A172 (cell line): ENCODE measurements at places on chromosomes 7 and 10.

DNA sequence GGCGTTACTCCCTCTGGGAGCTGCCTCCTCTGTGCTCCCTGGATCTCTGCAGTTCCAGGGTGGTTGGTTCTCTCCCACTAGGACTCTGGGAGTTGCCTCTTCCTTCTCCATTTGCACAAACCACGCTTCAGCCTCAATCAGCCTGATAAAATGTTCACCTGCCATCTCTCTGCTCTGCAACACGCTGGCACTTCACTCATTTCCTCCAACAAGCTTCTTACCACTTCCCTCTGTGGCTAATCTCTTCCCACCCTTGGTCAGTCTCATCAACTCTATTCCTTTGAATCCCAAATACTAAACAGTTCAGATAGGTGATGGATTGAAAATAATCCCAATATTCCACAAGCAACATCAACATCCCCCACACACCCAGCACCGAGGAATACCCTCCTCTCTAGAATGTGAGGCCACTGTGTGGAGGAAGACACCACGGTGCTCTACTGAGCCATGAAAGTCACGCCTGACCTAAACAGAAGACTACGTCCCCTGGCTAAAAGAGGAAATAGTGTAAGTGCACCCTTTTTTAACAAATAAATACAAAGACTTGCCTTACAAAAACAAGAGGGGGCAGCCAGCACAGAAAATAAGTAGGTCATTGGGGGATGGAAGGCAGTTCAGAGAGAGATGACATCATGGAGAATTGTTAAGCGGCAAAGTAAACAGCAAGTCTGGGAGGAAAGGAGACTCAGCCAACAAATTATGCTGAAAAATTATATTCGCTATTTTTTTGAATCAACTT is 1.9 kb upstream of the FAM170B start:
- no peak for DNase-seq

DNA sequence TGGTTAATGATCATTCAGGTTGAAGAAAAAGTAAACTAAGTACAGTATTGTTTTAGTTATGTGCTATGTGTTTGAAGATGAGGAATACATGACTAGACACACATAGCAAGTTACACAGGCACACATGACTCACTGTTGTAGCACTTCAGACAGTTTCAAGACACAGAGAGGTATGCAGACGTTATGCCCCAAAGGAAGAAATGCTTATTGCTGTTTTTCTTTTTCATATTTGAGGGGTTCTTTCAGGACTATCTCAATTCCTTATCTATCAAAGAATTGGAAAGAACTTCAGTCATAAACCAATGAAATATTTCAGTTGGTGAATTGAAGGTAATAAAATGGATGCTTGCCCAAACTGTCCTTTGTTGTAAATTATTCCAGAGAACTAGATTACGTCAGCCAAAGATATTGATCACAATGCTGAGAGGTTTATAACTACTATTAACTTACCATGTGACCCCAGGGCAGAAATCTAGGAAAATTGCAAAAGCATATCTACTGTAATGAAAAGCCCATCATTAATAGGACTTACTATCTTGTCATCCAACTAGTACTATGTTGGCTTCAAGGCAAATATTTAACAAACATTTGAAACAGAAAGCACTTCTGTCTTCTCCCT is 61.2 kb upstream of the CAPZA2 start:
- DNase-seq = peak; percentile 34

DNA sequence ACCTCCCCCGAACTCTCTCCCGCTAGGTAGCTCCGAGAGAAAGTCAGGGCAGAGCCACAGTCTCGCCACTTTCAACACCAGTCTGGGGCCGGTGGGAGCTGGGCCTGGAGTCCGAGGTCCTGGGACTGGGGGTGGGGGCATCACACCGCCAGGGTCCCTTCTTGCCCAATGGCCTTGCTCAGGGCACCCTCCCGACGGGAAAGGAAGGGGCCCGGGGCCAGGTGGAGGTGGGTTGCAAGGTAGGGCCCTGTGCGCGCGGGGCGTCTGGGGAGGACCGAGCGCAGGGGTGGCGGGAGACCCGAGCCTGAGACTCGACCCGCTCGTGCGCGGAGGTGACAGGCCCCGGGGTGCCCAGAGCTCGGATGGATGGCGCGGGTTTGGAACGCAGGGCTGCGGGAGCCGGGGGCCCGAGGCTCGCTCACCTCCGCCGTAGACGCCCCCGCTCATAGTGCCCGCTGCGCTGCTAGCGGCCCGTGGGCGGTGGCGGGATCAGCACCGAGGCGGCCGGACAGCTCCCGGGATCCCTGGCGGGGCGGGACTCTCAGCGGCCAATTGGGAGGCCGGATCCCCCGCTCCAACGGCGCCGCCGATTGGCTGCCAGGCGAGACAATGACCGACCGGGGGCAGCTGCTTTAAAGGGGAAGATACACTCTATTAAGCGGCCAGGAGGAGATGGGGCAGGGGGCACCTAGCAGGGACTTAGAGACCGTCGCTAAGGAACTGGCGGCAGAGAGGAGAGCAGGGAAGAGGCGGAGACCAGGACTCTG is at the start of gene ACTL6B:
TSS of gene ACTL6B (minus strand) at position 541 of the 767 bp plus-strand sequence. CDS start at position 447, 94 bp downstream.
- peak; percentile 26 for DNase-seq

DNA sequence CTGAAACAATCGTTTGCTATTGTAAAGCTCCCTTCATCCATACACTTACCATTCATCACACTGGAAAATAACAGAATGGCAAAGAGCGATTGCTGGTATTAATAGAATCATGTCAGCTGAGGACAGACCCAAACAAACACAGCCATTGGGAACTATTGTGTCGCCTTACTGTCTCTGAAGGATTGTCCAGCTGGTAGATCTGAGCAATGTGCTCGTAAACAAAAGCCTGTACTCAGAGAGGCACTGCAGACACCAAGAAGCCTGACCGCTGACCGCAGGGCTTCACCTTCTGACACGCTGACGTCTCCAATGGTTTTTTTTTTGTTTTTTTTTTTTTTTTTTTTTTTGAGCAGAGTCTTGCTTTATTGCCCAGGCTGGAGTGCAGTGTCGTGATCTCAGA is 151.0 kb upstream of the FRMD4A start:
- peak; percentile 48 for DNase-seq

GRCh38 chr7:134737566-134738345 is 41.7 kb upstream of the CALD1 start:
- DNase-seq = peak; percentile 65

DNA sequence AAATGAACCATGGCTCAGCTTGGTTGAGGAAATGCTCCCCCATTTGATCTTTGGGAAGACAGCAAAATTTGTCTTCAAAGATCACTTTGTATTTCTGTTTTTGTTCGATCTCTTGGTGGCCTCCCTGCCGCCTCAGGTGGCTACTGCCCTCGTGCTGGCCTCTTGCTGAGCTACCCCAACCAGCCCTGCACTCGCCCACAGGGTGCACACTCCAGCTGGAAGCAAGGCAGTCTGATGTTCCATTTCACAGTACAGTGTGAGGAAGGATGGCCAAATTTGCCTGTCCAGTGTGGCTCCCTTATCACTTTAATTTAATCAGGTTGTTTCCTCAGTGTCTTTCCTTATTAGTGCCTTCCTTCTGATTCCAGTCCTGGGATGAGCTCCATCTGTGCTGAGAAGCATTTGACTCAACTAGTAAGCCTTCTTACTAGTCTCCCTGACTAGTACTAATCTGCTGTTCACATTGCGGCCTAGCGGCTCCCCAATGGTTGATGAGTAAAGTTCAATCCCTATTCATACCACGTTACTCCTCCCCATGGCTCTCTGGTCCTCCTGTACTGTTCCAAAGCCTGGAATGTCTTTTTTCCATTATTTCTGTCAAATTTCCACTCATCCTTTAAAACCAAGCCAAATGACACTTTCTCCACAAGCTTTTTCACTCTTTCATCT is 8.2 kb downstream of the MYOF start:
- DNase-seq = no peak

- DNase-seq = peak; percentile 42
Measured at GRCh38 chr10:115049960-115050359, 43.2 kb upstream of the ATRNL1 start.

DNA sequence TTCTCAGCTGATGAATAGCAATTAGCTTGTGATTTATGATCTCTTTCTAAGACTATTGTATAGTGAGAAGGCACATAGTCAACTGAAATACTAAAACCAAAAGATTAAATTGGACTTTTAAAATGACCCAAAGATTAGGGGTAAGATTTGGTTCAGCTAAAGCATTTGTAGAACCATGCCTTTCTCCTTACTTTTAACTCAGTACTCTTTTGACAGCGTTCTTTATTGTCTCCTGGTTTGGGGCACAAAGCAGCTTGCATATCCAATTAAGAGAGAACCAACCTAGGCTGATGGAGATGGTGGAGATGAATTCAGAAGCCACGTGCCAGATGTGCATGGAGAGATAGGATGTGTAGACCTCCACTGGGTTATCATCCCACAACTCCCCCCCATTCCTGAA is 45.8 kb downstream of the FHIP2A start:
- no peak for DNase-seq

GRCh38 chr10:97199152-97199551 is 13.4 kb upstream of the SLIT1 start:
- no peak for DNase-seq

GRCh38 chr7:102097601-102098161 is 189.0 kb upstream of the SH2B2 start:
- no peak for DNase-seq

DNA sequence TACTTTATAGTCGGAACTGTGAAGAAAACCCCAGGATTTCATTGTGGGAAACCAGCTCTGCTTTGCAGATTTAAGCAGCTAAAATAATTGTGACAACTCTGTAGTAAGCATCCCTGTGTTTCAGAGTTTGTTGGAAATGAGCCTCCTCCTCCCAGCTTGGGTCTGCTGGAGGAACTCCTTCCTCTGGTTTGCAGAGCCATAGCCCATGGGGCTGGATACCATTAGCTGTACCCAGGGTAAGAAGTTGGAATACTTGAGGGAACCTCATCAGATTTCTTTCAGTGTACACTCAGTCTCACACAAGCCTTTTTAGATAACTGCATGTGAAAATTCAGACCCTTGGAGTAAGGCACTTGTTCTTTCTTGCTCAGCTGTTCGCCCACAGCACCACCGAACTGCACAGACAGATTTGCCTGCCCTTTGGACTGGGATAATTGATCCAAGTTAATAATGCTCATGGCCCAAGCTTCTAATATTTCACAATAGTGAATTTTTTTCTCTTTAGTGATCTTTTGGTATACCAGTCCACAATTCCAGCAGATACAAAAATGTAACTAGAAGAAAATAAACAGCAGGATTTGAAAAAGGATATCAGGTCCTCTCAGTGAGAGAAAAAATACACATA is 467.4 kb upstream of the FZD8 start:
- DNase-seq = no peak

DNA sequence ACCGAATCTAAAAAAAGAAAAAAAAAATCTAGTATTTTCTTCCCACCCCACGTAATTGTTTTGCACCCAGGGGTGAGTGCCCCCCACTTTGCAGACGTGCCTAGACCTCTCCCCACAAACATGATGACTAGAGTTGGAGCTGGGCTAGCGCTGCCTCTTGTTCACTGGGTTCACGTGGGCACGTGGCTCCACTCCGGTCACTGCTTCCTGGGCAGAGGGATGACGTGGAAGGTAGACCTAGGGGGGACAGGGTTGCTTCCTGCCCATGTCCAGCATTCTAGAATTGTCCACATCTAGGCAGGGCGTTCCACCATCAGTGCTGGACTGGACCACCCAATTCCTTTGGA is 861 bp upstream of the LIMK1 start:
- no peak for DNase-seq
